ENCODE measurements at places on chromosomes 2 and 18. TPM values are rescaled to one million over a fixed set of nuclear protein-coding genes. Genes with fewer than 3 reads are reported as not detected.
A peak's percentile ranks its signal among the peaks of the same experiment; 100 is the strongest.

DNA sequence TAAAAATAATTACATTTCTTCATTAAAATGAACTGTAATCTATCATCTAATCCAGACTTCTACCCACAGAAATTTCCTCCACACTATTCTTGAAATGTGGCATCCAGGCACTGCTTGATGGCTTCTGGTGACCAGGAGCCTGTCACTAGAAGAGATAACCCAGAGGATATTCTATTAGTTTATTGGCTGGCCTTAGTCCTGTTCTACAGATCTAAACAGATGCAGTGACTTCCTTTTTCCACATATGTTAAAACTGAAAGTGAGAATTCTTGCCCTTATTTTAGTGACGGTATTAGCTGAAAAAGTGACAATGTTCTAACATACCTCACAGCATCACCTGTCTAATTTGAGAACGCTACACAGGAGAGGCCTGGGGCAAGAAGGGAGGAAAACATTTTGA, 775.4 kb downstream of the TSN start:
- DNase-seq = no peak
- H3K27ac ChIP-seq = no peak overlapping the region
- H3K4me3 ChIP-seq = no peak overlapping the region

GRCh38 chr18:11581286-11581685, 28.1 kb upstream of the SLC35G4 start:
- no peaks in the 10 kb centered on the region for H3K27me3 ChIP-seq
- H3K36me3 ChIP-seq = no peaks in the 10 kb centered on the region
- no peaks in the 10 kb centered on the region for H3K4me1 ChIP-seq

GRCh38 chr2:143926736-143927135, 593.2 kb downstream of the ZEB2 start:
- H3K4me3 ChIP-seq = no peak overlapping the region
- no peaks in the 10 kb centered on the region for H3K36me3 ChIP-seq

DNA sequence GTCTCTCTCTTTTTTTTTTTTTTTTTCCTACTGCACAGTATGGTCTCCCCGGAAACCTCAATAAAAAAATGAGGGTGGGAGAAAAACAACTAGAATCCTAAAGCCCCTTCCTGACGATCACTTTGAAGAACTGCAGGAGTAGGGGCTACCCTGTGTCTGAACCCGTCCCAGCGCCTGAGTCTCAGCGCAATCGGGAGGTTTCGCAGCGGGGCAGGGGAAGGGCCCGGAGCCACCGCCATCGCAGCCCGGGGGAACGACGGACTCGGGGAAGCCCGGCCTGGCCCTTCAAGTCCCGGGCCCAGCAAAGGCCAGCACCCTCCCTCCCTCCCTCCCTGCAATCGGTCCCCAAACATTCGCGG, 411 bp downstream of the NARS1 start:
- no peaks in the 10 kb centered on the region for H3K36me3 ChIP-seq
- no peaks in the 10 kb centered on the region for H3K4me1 ChIP-seq
- H3K27me3 ChIP-seq = no peaks in the 10 kb centered on the region
- H3K4me3 ChIP-seq = peak overlapping the region; percentile 80
- DNase-seq = no peak
- H3K27ac ChIP-seq = peak overlapping the region; percentile 84

- no peaks in the 10 kb centered on the region for H3K36me3 ChIP-seq
- H3K27me3 ChIP-seq = no peaks in the 10 kb centered on the region
- no peak overlapping the region for H3K27ac ChIP-seq
These were observed 145.1 kb downstream of the B3GNT2 start for GRCh38 chr2:62340994-62341484.

GRCh38 chr2:239768031-239768790, 256.9 kb downstream of the NDUFA10 start:
- no peaks in the 10 kb centered on the region for H3K27me3 ChIP-seq
- no peaks in the 10 kb centered on the region for H3K36me3 ChIP-seq
- peaks cover 12% of the 10 kb centered on the region for H3K4me1 ChIP-seq
- H3K4me3 ChIP-seq = no peak overlapping the region

- no peaks in the 10 kb centered on the region for H3K27me3 ChIP-seq
- H3K4me3 ChIP-seq = no peak overlapping the region
- no peaks in the 10 kb centered on the region for H3K36me3 ChIP-seq
- no peak overlapping the region for H3K27ac ChIP-seq
These were observed 45.6 kb upstream of the RASGRP3 start for GRCh38 chr2:33430856-33431255.

GRCh38 chr2:145741636-145742035, 1221.7 kb upstream of the ZEB2 start:
- H3K27me3 ChIP-seq = no peaks in the 10 kb centered on the region
- no peak overlapping the region for H3K4me3 ChIP-seq
- H3K4me1 ChIP-seq = no peaks in the 10 kb centered on the region
- no peaks in the 10 kb centered on the region for H3K36me3 ChIP-seq
- no peak overlapping the region for H3K27ac ChIP-seq

DNA sequence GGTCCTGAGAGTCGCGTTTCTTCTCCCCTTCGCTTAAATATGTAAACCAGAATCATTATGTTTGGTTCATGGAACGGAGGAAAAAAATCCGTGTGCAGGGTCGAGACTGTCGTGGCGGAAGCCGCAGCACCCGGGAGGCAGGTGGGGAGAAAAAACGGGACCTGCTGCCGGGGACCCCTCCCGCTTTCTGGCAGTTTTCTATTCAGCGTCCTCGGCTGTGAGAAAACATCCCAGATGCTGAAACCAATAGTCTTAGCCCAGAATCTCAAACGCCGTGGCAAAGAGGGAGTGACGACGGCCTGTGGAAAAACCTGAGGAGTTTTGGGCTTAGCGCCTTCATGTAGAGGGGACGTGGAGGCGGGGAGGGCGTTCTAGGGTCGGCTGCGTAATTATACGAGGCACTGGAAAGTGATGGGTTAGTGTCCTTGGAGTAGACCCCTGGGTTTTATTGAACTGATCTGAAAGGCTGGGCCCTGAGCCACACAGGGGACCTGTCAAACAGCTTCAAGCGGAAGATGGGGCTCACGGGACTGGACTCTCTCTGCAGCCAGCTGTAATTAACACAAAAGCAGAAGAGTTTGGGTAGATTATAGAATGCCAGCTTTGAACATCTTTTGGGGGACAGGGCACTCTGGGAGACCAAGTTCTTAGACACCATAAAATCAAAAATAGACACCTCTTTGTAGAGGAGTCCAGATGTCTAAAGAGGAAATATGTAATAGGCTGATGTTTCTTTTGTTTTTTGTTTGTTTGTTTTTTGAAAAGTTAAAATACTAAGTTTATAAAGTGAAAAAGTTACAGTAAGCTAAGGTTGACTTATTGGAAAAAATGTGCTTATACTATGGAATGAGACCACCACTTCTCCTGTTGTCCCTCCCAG, 834 bp upstream of the BUB1 start:
- H3K4me1 ChIP-seq = peaks cover 17% of the 10 kb centered on the region
- no peaks in the 10 kb centered on the region for H3K36me3 ChIP-seq
- peak overlapping the region; percentile 89 for H3K27ac ChIP-seq
- H3K27me3 ChIP-seq = no peaks in the 10 kb centered on the region

- DNase-seq = no peak
- no peaks in the 10 kb centered on the region for H3K27me3 ChIP-seq
- H3K27ac ChIP-seq = no peak overlapping the region
- no peaks in the 10 kb centered on the region for H3K4me1 ChIP-seq
- H3K36me3 ChIP-seq = no peaks in the 10 kb centered on the region
These were observed 441.7 kb downstream of the RNF144A start for GRCh38 chr2:7358865-7359447.

DNA sequence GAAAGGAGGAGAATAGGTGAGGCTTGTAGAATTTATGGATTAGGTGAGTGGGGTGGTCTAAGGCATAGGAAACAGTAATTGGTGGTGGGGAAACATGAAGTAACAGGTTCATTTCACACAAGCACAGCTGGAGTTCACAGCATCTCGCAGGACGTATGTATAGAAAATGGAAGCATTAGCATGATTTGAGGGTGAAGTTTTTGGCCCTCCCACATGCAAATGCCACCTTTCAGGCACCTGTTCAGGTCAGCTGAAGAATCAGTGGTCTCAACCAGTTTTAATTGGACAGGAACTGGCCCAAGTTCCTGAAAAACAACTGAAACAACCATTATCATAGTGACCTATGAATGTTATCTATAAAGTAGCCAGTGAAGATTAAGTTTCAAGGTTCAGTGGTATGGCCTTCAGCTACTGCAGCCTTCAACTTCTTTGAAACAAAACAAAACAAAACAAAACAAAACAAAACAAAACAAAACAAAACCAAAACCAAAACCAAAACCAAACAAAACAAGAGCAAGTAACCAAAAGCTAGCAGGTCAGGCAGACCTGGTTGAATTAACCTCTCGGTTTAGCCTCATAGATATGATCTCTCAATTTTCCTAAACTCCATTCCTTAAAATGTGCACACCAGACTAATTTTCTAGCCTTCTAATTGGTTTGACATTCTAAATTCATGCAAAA, 102.1 kb upstream of the SPHKAP start:
- no peak for DNase-seq
- H3K4me3 ChIP-seq = no peak overlapping the region
- no peak overlapping the region for H3K27ac ChIP-seq
- no peaks in the 10 kb centered on the region for H3K36me3 ChIP-seq
- H3K4me1 ChIP-seq = no peaks in the 10 kb centered on the region

DNA sequence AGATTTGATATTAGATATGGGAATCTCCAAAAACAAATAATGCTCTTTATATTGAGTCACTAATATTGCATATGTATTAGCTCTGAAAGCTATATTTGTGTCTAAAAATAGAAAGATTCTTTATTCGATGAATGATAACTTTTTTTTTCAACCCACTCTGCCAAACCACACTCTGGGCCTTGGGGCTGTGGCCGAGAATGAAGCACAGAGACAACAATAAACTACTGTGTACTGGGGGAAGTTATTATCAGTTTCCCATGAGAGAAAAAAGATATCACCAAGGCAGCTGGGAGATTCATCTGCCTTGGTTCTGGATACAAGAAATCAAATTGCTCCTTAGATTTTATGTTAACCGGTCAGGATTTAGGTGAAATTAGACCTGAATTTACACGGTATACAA, 762.2 kb downstream of the SUCLG1 start:
- H3K4me1 ChIP-seq = no peaks in the 10 kb centered on the region
- H3K36me3 ChIP-seq = no peaks in the 10 kb centered on the region

GRCh38 chr2:221708902-221709301, 136.8 kb upstream of the EPHA4 start:
- H3K4me3 ChIP-seq = no peak overlapping the region
- no peaks in the 10 kb centered on the region for H3K4me1 ChIP-seq
- no peak overlapping the region for H3K27ac ChIP-seq
- no peaks in the 10 kb centered on the region for H3K27me3 ChIP-seq
- no peaks in the 10 kb centered on the region for H3K36me3 ChIP-seq
- no peak for DNase-seq

GRCh38 chr2:237540823-237541222, 25.6 kb upstream of the PRLH start:
- no peak overlapping the region for H3K4me3 ChIP-seq
- no peak for DNase-seq
- no peaks in the 10 kb centered on the region for H3K4me1 ChIP-seq

GRCh38 chr2:184372484-184372883, 225.8 kb upstream of the ZNF804A start:
- no peak for DNase-seq
- no peak overlapping the region for H3K27ac ChIP-seq
- no peaks in the 10 kb centered on the region for H3K27me3 ChIP-seq
- no peak overlapping the region for H3K4me3 ChIP-seq

GRCh38 chr2:263774-264492, at the start of gene SH3YL1:
Gene SH3YL1, minus strand, starts transcription at chr2:264032. Its CDS starts 48 bp downstream, at chr2:263984.
- H3K27me3 ChIP-seq = no peaks in the 10 kb centered on the region
- peak within 1 kb of the TSS; percentile 85 for H3K4me3 ChIP-seq
- H3K4me1 ChIP-seq = peaks cover 8% of the 10 kb centered on the region
- no peak for DNase-seq
- no peaks in the 10 kb centered on the region for H3K36me3 ChIP-seq

- DNase-seq = no peak
- H3K27me3 ChIP-seq = no peaks in the 10 kb centered on the region
- H3K27ac ChIP-seq = peak overlapping the region; percentile 48
These were observed 175.7 kb upstream of the HAAO start for GRCh38 chr2:42967959-42968674.

GRCh38 chr2:85794491-85795121, 40.8 kb downstream of the ATOH8 start:
- no peak overlapping the region for H3K4me3 ChIP-seq
- H3K27ac ChIP-seq = peak overlapping the region; percentile 93
- H3K27me3 ChIP-seq = no peaks in the 10 kb centered on the region
- peaks cover 8% of the 10 kb centered on the region for H3K36me3 ChIP-seq

GRCh38 chr2:170340693-170341068, 162.7 kb downstream of the MYO3B start:
- no peaks in the 10 kb centered on the region for H3K27me3 ChIP-seq
- no peak for DNase-seq
- no peaks in the 10 kb centered on the region for H3K4me1 ChIP-seq
- no peaks in the 10 kb centered on the region for H3K36me3 ChIP-seq
- no peak overlapping the region for H3K4me3 ChIP-seq

- peaks cover 11% of the 10 kb centered on the region for H3K4me1 ChIP-seq
- H3K27me3 ChIP-seq = no peaks in the 10 kb centered on the region
- H3K27ac ChIP-seq = no peak overlapping the region
These were observed 249.8 kb downstream of the ANAPC1 start for GRCh38 chr2:111634050-111634794.

DNA sequence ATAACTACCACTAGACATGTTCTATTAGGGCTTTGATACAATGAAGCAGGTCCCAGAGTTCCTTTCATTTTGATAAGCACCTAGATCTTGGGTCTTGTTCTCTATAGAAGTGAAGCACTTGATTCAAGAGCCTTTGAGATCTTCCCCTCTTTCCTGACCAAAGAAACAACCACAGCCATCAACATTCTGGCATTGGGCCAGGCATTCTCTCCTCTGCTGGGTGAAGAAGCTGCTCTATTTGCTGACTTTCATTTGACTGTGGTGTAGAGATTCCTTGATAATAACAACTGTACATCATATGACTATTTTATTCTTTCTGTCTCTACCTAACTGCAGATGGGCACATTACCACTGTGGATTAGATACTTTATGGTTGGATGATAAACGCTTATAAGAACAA, 96.6 kb upstream of the LYPD1 start:
- no peak overlapping the region for H3K27ac ChIP-seq
- H3K36me3 ChIP-seq = no peaks in the 10 kb centered on the region
- no peaks in the 10 kb centered on the region for H3K27me3 ChIP-seq
- DNase-seq = no peak
- H3K4me3 ChIP-seq = no peak overlapping the region
- H3K4me1 ChIP-seq = no peaks in the 10 kb centered on the region

- H3K27ac ChIP-seq = no peak overlapping the region
- H3K4me3 ChIP-seq = no peak overlapping the region
- H3K27me3 ChIP-seq = no peaks in the 10 kb centered on the region
- no peaks in the 10 kb centered on the region for H3K36me3 ChIP-seq
- no peaks in the 10 kb centered on the region for H3K4me1 ChIP-seq
These were observed 112.9 kb downstream of the CLIP4 start for GRCh38 chr2:29227935-29228675.

- no peak for DNase-seq
- H3K27me3 ChIP-seq = no peaks in the 10 kb centered on the region
- no peak overlapping the region for H3K4me3 ChIP-seq
- no peaks in the 10 kb centered on the region for H3K4me1 ChIP-seq
These were observed 115.8 kb upstream of the NOSTRIN start for GRCh38 chr2:168686452-168687191.

GLI2 gene
- 4.9 TPM for total RNA-seq

HOXD13 gene
- total RNA-seq = not detected

BMP10 gene
- total RNA-seq = not detected

ZSWIM2 gene
- total RNA-seq = not detected

FSHR gene
- not detected for total RNA-seq

IKZF2 gene
- total RNA-seq = 26.5 TPM

LRRC30 gene
- not detected for total RNA-seq

SERPINB8 gene
- 10.3 TPM for total RNA-seq
